ENCODE measurements at places on chromosomes 4 and X.

GRCh38 chr4:110967936-110968335 lies 345.1 kb upstream of the PITX2 start:
- DNase-seq: no peak

GRCh38 chr4:7909463-7910262 lies 30.0 kb downstream of the AFAP1 start:
- peak; percentile 61 for DNase-seq

GRCh38 chr4:45385306-45385705 lies 659.0 kb upstream of the GNPDA2 start:
- no peak for DNase-seq

DNA sequence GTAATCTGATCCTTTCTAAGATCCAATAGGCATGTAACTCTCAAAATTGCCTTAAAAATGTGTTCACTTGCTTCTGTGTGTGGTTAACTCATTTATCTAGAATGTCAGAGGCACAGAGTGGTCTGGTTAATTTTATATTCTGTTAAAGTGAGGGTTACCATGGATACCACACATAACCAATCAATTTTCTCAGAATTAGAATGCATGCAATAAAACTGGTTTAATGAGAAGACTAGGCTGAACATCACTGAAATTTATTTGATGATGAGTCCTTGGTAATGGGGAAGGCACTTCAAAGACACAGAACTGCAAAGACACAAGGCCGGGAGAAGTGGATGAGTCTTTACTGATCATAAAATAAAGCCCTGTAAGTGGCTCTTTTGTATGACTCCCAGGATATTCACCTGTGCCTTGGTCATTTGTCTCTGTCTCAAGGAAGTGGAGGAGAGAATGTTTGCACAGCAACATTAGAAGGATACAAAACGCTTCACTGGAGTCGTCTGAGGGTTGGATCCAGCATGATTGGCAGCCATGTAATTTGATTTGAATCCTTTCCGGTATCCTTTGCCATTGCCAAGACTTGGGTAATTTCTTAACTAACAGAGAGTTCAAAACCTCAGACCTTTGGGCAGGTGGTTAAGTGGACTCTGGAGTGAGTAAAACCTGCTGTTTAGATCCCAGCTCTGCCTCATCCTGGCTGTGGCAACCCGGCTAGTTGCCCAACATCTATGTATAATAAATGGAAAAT lies 94.0 kb upstream of the RBPJ start:
- no peak for DNase-seq

- no peak for DNase-seq
Measured at GRCh38 chr4:40243386-40243948, 46.6 kb downstream of the RHOH start.

DNA sequence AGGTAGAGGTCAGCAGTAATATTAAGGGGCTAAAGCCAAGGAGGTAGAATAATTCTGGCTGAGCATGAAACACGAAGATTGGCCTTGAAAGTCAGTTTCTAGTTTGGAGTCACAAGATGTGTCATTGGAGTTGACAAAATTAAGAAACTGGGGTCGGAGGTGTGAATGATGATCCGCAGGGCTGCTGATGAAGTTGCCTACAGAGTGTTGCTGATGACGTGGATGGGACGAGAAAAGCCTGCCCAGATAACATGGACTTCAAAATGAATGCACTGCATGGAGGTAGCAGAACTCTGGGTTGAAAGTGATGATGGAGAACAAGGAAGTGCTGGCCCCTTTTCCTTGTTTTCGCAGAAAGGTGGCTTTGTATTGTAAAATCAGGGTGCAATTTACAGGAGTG lies 60.5 kb downstream of the DTHD1 start:
- DNase-seq: no peak

- DNase-seq: no peak
Measured at GRCh38 chr4:25788703-25789238, 74.0 kb downstream of the SEL1L3 start.

GRCh38 chrX:91434351-91435168 lies at the start of gene PABPC5:
Gene PABPC5 (plus strand): TSS chrX:91434839. CDS start chrX:91435578, 739 bp downstream.
- DNase-seq: peak; percentile 86

DNA sequence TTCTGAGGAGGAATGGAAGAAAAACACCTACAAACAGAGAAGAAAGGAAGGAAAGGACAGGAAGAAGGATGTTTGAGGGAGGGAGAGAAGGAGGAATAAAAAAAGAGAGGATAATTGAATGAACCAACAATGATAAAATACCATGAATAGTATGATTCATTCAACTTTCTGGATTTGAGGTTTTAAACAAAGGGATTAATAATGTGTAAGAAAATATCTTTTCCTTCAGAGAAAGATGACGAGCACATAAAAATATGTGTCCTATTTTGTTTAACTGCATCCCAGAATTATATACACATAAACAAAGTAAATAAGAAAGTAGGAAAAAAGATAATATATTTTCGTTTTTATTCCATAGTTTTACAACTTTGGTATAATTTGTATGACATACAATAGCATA lies 1380.4 kb downstream of the STIM2 start:
- no peak for DNase-seq

GRCh38 chr4:56130606-56131155 lies 181.9 kb downstream of the CEP135 start:
- DNase-seq: peak; percentile 19

DNA sequence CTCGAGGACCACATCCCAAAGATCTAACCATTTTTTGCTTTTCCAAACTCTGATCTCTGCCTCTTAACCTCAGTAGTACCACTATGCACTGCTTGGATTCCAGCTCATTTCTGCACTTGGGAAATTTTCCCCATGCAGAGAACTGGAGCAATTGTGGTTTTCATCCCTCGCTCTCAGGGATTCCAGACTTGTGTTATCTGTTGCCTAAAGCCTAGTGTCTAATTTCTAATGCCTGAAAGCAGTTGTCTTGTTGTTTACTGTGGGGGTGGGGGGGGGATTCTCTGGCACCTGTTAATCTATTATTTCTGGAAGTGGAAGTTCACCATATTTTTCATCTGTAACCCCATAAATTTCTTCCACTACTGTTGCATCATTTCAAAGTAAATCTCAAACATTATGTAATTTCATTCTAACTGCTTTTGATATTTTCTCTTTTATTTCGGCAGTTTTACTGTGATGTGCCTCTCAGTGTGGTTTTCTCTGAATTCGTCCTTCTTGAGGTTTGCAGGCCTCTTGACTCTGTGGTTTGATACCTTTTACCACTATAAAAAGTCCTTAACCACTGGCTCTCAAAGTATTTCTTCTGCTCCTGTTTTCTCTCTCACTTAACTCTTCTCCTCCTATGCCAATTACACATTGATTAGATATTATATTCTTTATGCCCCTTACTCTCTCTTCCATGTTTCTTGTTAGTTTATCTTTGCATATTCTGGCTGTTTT lies 205.6 kb upstream of the EOLA2 start:
- no peak for DNase-seq

DNA sequence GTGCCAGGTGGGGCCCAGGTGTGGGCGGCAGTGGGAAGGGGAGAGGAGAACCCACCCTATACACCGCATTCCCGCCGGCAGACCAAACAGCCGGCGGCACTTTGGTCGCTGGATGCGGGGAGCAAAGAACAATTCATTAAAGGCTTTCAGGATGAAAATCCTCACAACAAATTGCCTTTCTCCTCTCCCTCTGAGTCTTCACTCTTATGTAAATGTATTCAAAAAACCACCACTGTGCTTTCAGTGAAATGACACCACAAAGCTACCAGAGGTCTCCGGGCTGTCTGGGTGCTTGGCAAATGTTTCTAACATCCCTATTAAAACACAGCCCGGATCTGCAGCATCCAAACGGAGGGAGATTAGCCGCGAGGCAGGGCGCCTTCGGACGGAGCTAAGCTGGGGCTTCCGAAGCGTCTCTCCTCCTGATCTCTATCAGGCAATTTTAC lies 171.8 kb upstream of the TBL1X start:
- DNase-seq: no peak

DNA sequence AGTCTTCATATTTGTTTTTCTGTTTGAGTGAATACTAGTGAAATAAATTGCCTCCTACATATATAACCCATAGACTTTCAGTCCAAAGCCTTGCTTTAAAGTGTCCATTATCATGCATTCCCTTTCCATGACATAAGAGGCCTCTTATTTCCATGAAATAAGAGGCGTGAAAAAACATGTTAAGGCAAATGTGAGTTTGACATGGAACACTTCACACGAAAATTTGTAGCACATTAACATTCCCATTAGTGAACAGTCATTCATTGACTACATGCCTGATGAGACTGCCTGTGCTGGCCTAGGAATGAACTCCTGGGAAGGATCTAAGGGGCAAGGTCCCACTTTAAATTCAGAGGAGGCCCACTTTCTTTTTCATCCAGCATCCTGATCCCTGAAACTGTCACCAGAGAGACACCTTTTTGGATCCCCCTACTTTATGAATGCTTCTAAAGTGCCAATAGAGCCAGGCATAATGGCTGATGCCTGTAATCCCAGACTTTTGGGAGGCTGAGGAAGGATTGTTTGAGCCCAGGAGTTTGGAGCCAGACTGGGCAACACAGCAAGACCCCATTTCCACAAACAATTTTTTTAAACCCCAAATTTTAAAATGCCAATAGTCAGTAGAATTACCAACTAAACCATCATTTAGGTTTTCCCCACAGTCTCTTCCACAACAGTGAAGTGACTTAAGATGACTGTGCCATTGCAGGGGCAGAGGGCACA lies 6.7 kb downstream of the RTL8B start:
- DNase-seq: no peak

DNA sequence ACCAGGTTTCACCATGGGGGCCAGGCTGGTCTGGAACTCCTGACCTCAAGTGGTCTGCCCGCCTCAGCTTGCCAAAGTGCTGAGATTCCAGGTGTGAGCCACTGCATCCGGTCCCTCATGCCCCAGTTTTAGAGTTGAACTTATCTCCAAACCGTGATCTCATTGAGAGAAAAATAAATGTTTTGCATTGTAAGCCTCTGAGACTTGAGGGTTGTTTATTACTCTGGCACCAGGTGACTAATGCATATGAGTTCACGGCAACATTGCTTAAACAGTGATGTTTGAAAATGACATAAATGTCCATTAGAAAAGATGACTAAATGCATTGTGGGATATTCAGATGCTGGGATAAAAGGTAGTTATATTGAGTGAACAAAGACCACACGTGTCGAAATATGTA lies 22.9 kb upstream of the FAT1 start:
- no peak for DNase-seq

DNA sequence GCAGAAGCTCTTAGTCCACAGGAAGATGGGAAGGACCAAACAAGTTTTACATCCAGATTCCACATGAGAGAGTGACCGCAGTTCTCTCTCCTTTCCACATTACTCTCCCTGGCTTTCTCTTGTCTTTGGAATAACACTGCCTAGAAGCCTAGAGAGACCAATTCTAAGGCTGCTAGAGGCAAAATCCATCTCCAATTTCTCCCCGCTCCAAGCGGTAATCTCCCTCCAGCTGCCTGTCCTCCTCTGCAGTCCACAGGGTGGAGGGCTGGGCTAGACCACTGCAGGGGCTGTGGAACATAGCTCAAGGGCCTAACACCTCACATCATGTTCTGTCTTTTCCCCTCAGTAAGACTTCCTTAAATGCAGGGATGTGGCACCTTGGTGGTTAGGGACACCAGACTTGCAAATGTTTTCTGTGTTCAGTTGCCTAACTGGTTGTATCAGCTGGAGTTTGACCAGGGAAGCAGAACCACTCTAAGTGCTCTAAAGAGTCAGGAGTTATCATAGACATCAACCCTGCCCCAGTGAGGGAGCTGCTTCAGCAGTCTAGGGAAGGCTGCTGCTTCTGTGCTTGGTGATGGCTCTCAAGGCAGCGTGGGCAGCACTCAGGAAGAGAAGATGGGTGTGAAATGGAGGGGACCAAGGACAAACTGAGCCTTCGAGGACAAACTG lies 423.1 kb downstream of the BCOR start:
- DNase-seq: no peak

DNA sequence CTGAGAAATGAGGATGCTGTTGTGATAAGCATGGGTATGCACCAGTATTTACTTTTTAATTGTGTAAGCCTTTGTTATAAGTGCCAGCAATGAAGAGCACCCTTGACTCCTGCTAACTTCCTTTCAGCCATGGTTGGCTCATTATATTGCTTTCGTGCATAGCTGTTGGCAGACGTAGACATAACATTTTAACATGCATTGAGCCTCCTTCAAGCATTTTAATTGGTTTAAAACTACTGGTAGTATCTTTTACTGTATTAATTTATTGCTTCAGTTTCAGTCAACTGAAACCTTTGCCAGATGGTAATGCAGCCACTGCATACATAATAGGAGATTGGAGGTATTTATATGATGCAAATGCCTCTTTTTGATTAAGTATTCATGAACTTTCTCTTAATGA lies 1285.4 kb downstream of the PCDH18 start:
- no peak for DNase-seq

GRCh38 chrX:85573801-85574200 lies 194.3 kb upstream of the POF1B start:
- DNase-seq: no peak

DNA sequence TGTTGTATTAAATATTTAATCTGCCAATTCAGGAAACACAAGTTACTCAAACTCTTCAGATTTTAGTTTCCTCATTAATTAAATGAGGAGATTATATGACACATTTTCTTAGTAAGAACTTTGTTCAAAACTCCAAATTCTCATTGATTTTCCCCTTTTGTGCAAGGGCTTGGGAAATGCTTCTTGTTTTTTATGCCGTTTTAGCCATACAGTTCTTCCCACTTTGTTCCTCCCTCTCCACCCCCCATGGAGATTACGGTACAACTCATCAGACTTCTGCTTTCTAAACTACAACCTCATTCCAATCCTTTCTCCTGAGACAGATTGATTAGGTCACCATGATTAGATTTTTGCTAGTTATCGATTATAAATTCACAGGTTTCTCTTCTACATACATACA lies 10.9 kb upstream of the BBS7 start:
- DNase-seq: no peak

GRCh38 chr4:186701788-186702187 lies 21.9 kb downstream of the FAT1 start:
- DNase-seq: no peak

DNA sequence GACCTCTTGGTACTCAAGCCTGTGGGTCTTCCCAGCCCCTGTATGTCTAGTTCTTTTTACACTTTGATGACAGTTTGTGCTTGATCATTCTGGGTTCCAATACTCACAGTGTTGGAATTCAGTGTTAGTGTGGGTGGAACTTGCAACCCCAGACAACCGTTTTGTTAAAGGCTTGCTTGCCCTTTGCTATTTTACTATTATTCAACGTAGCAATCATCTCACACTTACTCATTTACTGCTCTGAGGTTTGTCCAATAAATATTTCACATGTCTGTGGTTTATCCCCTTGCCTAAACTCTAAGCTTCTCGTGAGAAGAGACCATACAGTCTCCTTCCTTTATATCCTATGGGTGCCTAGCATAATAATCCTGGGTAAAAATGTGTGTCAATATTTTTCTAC lies 15.3 kb downstream of the CCNG2 start:
- DNase-seq: peak; percentile 69

DNA sequence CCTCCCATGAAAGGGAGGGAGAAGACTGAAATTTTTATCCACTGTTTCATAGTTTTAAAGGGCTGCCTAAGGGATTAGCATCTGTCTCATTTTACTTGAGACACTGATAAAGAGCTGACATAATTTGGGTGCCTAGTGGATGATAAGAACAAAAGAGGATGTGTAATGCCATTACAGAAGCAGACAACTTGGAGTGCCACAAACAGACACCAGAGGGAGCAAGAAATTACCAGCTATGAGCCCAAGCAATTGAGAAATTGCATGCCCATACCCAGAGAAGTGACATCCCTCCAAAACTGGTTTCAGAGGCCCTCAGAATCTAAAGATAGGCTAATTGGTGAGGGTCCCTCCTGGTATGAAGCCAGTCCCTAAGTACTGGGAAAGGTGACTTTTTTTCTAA lies 38.5 kb upstream of the POU3F4 start:
- peak; percentile 23 for DNase-seq
